NCI-H1694 treated with DMSO at 0.1 percent for 48 hours (cell line): ENCODE measurements at places on chromosomes 13 and 19.

DNA sequence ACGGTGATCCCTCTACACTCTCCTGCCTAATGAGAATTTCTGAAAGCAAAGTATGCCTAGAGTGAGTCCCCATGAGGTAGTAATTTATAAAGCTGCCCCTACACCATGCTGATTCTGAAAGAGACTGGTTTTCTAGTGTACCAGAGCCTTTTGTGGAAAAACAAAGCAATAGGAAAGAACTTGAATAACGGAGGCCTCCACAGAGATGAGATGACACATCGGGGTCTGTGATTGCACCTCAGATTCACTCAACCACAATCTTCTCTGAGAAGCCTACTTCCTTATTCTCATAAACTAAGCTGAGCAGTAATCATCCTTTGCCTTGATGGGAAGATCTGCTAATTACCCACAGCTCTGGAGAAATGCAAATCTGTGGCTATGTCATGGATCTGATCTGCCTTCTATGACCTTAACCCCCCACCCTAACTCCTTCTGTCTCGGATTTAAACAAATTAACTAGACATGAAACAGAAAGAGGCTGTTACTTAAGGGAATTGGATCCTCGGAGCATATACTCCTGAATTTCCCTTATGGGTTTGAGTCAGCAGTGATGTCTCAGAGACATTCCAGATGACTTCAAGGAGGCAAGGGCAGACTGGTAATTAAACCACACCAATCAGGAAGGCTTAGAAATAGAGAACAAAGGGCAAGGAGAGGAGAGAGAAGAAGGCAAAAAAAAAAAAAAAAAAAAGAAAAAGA lies 128.0 kb downstream of the DCT start:
- no peak for DNase-seq

DNA sequence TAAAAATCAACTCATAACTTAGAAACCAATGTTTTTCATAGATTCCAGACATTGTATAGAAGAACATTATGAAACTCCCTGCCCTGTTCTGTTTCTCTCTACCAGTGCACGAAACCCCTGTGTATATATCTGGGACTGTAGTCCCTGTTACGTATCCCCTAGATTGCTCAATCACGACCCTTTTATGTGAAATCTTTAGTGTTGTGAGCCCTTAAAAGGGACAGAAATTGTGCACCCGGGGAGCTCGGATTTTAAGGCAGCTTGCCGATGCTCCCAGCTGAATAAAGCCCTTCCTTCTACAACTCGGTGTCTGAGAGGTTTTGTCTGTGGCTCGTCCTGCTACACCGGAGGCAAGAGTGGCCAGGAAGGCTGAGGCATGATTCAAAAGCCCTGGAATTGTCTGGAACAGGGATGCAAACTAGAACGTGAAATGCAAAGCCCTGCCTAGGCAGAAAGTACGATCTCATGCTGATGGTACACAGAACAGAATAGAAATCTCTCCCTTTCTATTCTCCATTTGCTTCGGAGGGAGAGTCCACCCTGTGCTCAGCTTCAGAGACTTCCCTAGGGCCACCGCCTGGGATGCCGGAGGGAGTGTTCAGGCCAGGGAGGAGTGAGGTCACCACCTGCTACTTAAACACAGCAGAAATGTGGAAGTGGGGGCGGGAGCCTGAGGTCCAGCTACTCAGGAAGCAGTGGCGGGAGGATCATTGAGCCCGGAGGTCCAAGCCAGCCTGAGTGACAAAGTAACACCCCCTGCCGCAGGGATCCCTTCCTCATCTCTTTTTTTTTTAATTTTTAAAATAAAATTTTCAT lies 758 bp upstream of the ZNF888 start:
- no peak for DNase-seq

DNA sequence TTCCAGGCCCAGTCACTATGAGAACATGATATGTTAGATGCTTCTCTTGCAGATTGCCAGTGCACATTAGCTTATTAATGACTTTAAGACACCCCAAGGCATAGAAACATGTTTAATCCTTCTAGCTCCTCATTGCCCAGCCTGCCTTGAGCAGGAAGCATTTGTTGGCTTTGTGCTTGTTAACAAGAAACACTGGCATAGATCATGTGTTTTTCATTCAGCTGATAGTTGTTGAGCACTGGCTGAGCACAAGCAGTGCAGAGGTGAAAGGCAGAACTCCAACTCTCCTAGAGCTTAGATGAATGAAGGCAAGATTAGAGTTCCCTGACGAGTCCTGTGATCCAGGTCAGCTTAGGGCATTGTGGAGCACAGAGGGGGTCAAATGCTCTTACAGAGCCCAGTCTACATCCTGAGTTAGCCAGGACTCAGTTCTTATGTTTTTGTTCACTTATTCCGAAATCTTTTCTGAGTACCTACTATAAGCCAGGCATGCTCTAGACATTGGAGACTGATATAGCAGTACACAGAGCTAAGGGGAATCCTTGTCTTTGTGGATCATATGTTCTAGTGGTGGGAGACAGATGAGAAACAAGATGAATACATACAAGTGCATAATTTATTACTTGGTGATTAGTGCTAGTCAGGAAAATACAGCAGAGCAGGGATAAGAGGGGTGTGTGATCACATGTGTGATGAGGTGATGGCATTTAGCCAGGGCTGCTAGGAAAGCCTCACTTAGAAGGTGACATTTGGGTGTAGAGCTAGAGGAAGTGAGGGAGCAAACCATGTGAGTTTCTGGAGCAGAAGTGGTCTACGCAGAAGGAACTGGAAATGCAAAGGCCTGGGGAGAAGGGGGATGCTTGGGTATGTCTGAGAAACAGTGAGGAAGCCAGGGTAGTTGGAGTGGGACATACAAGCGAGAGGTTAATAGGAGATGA lies 101.2 kb downstream of the WASF3 start:
- no peak for DNase-seq

- no peak for DNase-seq
Measured at GRCh38 chr13:97250560-97250959, 28.4 kb downstream of the MBNL2 start.

GRCh38 chr19:34661357-34661756 lies 15.6 kb downstream of the SCGB2B2 start:
- DNase-seq, result no peak

GRCh38 chr19:39194832-39195542 lies 1.8 kb upstream of the NCCRP1 start:
- DNase-seq, result no peak

DNA sequence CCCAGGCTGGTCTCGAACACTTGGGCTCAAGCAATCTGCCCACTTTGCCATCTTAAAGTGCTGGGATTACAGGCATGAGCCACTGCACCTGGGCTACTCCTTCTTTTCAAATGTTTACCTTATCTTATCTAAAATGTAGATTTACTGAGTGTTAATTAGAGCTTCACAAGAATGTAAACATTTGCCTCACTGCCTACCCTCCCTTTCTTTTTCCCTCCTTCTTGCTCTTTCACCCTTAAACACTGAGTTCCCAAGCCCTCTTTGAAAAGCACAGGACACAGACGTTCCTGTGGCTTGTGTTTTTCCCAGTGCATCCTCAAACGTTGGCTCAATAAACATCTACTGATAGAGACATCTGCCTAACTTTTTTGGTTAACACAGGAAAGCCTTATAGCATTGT lies 32.7 kb upstream of the CYSLTR2 start:
- DNase-seq, result no peak

GRCh38 chr13:51827254-51827653 lies 17.7 kb downstream of the TMEM272 start:
- DNase-seq, result no peak

DNA sequence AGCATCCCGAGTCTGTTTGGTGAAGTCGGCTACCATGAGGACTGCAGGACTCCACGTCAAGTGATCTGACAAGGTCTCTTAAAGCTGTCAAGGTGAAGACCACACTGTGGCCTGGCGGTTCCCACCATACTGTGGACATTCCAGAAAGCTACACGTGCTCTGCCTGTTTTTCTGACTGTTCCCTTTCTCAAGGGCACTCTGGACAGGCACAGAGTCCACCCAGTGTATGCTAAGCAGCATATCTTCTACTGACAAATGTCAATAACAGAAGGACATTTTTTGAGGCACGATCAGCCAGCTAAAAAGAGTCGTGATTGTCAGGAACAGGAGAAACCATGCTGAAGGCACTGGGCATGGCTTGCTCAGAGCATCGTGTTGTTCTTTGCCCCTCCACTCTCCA lies 12.8 kb upstream of the WASF3 start:
- DNase-seq, result no peak

DNA sequence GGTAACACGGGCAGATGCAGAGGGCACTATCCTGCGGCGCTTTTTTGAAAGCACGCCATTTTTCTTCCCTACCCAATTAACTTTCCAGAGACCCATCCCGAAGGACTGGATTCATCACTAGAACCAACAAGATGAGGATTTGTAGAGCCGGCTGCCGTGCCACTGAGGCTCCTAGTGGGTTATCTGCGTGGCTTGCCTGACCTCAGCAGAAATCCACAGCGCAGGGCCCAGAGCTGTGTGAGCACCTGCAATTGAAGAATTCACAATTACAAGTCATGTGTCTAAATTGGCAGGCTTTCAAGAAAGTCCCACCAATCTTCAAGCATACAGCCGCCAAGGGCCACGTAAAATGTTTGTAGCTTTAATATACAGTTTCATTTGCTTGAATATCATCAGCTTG lies 75.5 kb downstream of the ALOX5AP start:
- DNase-seq, result no peak
